ENCODE measurements at places on chromosomes 3 and 15. TPM values are rescaled to one million over a fixed set of nuclear protein-coding genes. Genes with fewer than 3 reads are reported as not detected.
A peak's percentile ranks its signal among the peaks of the same experiment; 100 is the strongest.

The GOLGA8R gene
- 6.3 TPM for total RNA-seq

The VILL gene
- total RNA-seq, result 7.6 TPM

The SLC7A14 gene
- total RNA-seq, result not detected

The CHAC1 gene
- total RNA-seq, result 4.7 TPM

The SLC22A13 gene
- total RNA-seq, result 0.16 TPM

The RARB gene
- 14.7 TPM for total RNA-seq

The ZMAT3 gene
- total RNA-seq, result 26.1 TPM

The GOLGA6D gene
- not detected for total RNA-seq

The CFAP100 gene
- not detected for total RNA-seq

The RPL29 gene
- total RNA-seq, result 785 TPM

The HGD gene
- total RNA-seq, result 72.0 TPM

GRCh38 chr3:69085833-69086722, 1.3 kb downstream of the ARL6IP5 start:
- DNase-seq, result peak; percentile 43

- no peak for DNase-seq
Observed at GRCh38 chr15:63843901-63844317, 10.2 kb upstream of the HERC1 start.

- DNase-seq, result no peak
Observed at GRCh38 chr3:43921056-43921648, 230.4 kb downstream of the ABHD5 start.

- DNase-seq, result no peak
Observed at GRCh38 chr3:16373341-16373946, 108.4 kb downstream of the OXNAD1 start.

GRCh38 chr15:80637747-80638146, 57.4 kb upstream of the ABHD17C start:
- no peak for DNase-seq

GRCh38 chr15:66211670-66212562, 41.6 kb downstream of the MEGF11 start:
- DNase-seq, result no peak

- no peak for DNase-seq
Observed at GRCh38 chr15:73894133-73894814, 20.9 kb downstream of the TBC1D21 start.

GRCh38 chr15:50146632-50147031, 27.6 kb upstream of the ATP8B4 start:
- DNase-seq, result no peak

GRCh38 chr3:10099041-10099440, 9.0 kb downstream of the FANCD2OS start:
- no peak for DNase-seq

- DNase-seq, result no peak
Observed at GRCh38 chr3:170961616-170962400, 53.4 kb upstream of the EIF5A2 start.

GRCh38 chr3:72636969-72637597, 211.2 kb downstream of the SHQ1 start:
- DNase-seq, result no peak

DNA sequence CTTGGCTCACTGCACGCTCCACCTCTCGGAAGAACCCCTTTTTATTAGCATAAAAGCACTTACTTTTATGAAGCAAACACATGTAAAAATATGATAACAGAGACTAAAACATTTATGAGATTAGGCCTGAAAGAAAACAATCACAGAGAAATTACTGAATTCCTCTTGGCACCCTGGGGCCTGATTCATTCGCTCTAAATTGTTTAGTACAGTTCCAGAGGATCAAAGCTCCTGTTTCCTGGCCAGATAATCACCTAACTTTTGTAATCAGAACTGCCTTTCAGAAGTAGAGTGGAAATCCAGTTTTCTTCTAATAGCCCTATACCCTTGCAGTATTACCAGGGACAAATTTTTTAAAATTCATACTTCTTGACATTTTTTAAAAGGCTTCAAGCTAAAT, 6.4 kb downstream of the NPAP1 start:
- no peak for DNase-seq
